ENCODE measurements at places on chromosomes 3 and 15.

DNA sequence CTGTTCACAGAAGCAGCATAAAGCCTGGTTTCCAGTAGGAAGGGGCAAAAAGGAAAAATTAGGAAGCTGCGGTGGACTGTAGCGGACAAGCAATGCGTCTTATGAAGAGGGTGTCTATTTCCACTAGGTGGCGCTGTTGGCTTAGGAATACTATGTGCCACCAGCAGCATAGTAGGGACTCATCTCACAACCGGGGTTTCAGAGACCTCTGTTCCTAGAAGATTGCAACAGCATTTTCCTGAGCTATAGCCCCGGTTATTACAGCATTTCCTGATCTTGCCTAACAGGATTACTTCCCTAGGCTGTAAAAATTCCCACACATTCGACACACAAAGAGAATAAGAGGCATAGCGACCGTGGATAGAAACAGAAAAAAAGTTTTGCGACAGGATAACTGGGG is 683.0 kb downstream of the TBL1XR1 start:
- no peak for DNase-seq

DNA sequence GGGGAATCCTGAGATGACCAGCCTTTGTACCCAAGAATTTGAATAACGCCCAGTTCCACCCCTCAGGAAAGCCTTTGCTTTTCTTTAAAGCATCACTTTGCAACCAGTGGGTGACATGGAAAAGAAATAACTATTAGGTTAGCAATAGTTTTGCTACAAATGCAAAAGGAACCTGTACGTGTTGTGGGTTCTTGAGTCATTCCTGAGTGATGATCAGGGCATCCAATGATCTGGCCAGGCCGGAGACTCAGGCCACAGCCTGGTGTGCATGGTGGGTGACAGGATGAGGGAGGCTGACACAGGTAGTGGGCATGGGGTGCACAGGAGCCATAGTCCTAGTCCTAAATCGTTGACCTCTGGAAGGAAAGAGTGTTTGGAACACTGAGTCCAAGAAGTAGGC is 321.4 kb upstream of the IL12A start:
- no peak for DNase-seq

- no peak for DNase-seq
Measured at GRCh38 chr3:2856138-2857133, 253.7 kb downstream of the IL5RA start.

GRCh38 chr15:73894133-73894814 is 20.9 kb downstream of the TBC1D21 start:
- peak; percentile 53 for DNase-seq

DNA sequence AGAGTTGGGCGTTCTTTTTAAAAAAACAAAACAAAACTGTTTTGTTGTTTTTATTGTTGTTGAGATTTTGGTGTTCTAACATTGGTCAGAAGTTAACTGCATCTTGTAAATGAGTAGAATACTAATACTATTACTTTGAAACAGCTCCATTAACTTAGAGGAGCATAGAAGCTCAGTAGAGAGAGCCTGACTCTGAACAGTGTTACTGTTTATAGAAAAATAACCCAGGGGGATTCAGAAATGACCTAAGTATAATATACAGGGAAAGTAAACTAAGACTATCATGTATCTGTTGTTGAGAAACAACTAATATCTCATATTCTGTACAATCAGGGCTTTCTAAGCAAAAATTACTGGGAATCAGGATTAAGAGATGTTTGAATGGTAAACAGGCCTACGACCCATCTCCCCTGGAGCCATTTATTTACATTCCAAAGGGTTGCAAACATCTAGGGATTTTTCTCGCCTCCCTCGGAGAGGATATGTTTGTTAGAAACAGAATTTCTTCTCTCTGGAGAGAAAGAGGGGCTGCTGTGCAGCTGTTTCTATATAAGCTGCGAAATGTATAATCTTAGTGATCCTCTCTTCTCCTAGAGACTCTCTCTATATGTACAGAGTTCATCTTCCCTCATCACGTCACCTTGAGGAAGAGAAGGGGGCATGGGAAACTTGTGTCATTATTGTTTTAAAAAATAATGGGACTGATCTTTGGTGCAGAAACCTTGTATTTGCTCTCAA is 827.5 kb upstream of the DPPA4 start:
- DNase-seq, result no peak

DNA sequence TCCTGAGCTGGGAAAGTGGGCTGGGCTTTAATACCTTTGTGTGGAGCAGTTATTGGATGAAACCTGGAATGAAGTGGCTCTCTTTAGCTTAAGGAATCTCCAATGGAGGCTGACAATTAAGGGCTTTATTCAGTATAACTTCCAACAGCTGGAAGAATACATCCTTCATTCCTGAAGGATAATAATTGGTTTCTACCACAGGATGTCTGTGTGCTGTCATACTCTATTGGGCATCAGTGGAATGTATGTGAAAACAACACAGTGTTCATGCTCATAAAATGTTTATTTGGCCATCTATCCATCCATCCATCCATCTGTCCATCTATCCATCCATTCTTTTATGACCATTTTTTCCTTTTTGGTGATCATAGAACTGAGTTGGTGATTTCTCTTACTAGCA is 220.7 kb upstream of the GAP43 start:
- no peak for DNase-seq

DNA sequence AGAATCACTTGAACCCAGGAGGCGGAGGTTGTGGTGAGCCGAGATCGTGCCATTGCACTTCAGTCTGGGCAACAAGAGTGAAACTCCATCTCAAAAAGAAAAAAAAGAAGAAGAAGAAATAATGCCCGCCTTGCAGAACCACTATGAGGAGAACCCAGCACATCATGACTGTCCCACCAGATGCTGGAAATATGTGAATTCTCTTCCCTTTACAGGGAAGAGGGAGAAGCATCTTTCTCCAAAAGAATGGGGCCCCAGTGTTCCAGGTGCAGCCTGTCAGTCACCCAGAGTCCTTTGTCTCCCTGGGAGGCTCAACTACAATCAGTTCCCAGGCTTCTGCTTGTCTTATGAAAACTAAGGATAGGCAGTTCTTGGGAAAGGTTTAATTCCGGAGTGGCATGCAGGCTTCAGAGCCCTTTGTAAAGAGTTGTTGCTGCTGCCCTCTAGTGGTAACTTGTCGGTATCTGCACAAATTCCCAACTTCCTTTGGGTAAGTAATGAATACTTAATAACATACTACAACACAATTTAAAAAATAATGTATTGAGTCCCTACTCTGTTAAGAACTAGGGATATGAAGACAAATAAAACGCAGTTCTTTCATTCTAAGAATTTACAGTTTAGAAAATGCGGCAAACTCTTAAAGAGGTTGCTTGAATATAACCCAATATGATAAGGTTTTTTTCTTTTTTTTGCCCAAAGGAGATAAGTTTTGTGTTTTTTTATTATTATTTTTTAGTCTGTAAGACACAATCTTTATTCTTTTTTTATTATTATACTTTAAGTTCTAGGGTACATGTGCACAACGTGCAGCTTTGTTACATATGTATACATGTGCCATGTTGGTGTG is 18.6 kb upstream of the TICRR start:
- DNase-seq, result no peak

DNA sequence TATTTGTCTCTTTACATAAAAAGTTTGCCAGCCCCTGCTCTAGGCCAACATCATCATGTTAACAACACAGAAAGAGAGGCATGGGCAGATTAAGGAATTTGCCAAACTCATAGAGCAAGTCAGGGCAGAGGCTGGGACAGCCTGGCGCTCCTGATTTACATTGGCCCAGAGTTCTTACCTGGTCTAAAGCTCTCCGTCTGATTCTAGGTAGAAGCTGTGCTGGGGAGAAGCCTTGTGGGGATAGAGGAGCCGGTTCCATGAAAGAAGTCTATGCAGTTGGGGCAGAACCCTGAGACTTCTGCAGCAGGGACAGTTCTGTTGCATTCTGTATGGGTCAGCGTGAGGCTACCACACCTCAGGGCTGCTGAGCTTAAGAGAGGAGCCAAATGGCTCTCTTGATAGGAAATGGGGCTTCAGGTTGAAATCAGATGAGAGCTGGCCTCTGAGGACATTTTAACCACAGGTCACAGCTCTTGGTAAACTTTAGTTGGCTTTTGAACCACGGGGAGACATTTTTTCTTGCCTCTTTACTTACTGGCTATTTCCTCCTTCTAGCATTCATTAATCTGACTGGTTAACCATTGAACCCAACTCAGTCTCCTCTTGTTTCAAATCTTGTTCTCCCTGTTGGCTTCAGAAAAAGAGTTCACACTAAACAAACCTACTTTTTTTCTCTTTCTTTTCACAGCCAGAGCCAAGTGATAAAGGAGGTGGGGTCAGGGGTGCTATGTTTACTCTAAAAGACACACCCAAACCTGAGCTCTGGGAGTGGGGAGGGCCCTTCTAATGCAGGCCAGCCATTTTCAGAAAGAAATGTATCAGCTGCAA is 250.7 kb downstream of the OPA1 start:
- peak; percentile 89 for DNase-seq

GRCh38 chr3:71461749-71462483 is 121.6 kb downstream of the FOXP1 start:
- no peak for DNase-seq

GRCh38 chr3:151560738-151561137 is 99.9 kb upstream of the IGSF10 start:
- DNase-seq, result no peak

- DNase-seq, result no peak
Measured at GRCh38 chr3:178895178-178895789, 176.3 kb downstream of the ZMAT3 start.

- no peak for DNase-seq
Measured at GRCh38 chr3:150270883-150271590, 137.1 kb upstream of the TSC22D2 start.

DNA sequence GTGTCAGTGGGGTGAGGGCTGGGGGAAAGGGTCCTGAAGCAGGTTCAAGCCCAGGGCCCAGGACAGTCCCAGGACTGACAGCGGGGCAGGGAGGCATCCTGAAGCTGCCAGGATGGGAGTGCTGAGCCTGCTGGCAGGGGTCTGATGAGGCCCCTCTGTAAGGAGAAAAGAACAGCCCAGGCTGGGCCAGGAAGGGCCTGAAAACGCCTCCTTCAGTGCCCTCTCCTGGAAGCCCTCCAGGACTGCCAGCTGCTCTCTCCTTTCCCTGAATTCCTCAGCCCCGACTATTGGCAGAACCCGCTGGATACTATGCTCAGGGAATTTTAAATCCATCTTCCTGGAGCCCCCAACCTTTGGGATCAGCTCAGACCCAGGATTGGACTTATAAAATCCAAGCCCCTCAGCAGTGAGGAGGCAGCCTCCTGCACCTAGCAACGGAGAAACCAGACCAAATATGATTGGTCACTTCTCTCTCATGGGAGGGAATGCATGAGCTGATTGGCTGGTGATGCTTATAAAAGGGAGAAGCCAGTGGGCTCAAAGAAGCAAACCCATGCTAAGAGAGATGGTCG is 203.5 kb upstream of the LINGO1 start:
- peak; percentile 40 for DNase-seq

Measured in kidney (tissue), 22 donors.